ENCODE measurements at places on chromosomes 16 and 17.

GRCh38 chr17:73297934-73298861, 13.6 kb downstream of the CDC42EP4 start:
- peak overlapping the region; percentile 55 for H3K27ac ChIP-seq
- no peaks in the 10 kb centered on the region for H3K27me3 ChIP-seq
- H3K4me1 ChIP-seq: peaks cover 83% of the 10 kb centered on the region
- no peak for DNase-seq
- no peaks in the 10 kb centered on the region for H3K36me3 ChIP-seq

GRCh38 chr17:72850410-72851118, 241.9 kb downstream of the SLC39A11 start:
- DNase-seq: no peak
- H3K4me1 ChIP-seq: no peaks in the 10 kb centered on the region
- no peak overlapping the region for H3K4me3 ChIP-seq
- no peak overlapping the region for H3K27ac ChIP-seq
- H3K36me3 ChIP-seq: peaks cover 7% of the 10 kb centered on the region

DNA sequence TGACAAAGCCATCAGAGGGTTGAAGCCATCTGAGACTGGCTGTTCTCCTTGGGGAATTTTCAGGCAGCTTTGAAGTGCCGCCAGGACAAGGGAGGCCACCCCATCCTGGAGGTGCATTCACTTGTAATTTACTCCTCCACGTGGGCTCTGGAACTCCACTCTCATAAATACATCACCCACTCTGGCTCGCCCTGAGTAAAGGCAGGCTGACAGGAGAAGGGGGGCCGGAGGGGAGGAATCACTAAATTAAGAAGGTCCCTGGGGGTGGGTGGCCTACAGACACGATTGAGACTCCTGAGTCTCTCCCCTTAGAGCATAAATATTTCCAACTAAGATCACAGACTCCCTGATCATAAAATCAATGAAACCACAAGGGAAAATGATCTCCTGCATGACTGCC, 56.3 kb upstream of the HNF1B start:
- DNase-seq: no peak
- no peaks in the 10 kb centered on the region for H3K27me3 ChIP-seq
- no peak overlapping the region for H3K27ac ChIP-seq
- H3K4me1 ChIP-seq: no peaks in the 10 kb centered on the region
- no peaks in the 10 kb centered on the region for H3K36me3 ChIP-seq
- H3K4me3 ChIP-seq: no peak overlapping the region

GRCh38 chr17:17532991-17533390, 36.8 kb upstream of the RASD1 start:
- H3K27me3 ChIP-seq: no peaks in the 10 kb centered on the region
- H3K4me1 ChIP-seq: no peaks in the 10 kb centered on the region
- H3K27ac ChIP-seq: no peak overlapping the region
- H3K4me3 ChIP-seq: no peak overlapping the region
- no peak for DNase-seq

- peaks cover 68% of the 10 kb centered on the region for H3K36me3 ChIP-seq
- H3K27ac ChIP-seq: no peak overlapping the region
- H3K4me1 ChIP-seq: peaks cover 11% of the 10 kb centered on the region
- H3K4me3 ChIP-seq: no peak overlapping the region
- DNase-seq: no peak
Measured at GRCh38 chr16:4886151-4886550, 38.9 kb downstream of the UBN1 start.

DNA sequence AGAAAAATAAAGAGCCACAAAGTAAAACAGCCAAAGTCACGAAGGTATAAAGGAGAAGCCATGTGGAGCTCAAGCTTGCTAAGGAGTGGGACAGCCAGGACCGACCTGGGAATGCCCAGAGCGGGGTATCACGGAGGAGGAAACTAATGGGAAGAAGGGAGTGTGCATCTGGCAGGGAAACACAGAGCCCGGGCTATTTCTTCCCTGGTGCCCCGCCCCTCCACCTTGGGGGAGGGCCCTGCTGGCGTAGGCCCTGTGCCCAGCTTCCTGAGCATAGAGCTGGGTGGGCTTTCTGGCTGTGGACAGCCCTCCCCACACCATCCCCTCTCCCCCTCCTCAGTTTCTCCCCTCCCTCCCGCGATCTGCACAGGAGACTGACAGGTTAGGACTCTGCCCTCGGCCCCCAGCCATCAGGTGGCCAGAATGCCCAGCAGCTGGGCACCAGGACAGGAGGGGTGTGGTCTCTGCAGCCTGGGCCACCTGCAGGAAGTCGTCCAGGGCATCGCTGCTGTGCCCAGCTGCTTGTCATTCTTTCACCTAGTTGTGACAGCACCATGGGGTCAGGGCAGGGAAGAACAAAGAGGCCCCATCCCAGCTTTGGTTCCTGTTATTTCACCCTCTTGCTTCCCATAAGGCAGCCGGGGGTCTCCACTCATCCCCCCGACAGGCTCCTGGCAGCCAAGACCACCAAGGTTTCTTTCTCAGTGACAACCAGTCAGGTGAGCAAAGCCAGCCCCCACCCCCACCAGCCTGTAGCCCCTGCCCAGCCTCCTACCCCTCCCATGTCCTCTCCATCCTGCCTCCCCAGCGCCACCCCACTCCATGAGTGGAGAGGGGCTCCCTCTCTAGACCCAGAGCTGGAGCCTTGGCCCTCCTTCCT, 7.1 kb upstream of the DCAF7 start:
- H3K27me3 ChIP-seq: no peaks in the 10 kb centered on the region
- DNase-seq: no peak
- peaks cover 6% of the 10 kb centered on the region for H3K4me1 ChIP-seq

- DNase-seq: no peak
- H3K4me1 ChIP-seq: no peaks in the 10 kb centered on the region
- H3K4me3 ChIP-seq: no peak overlapping the region
- H3K36me3 ChIP-seq: no peaks in the 10 kb centered on the region
- no peaks in the 10 kb centered on the region for H3K27me3 ChIP-seq
Measured at GRCh38 chr17:34015253-34015652, 239.8 kb upstream of the CCL2 start.

GRCh38 chr17:65627891-65628643, 66.6 kb upstream of the AXIN2 start:
- peaks cover 20% of the 10 kb centered on the region for H3K4me1 ChIP-seq
- no peak for DNase-seq
- no peaks in the 10 kb centered on the region for H3K27me3 ChIP-seq
- H3K27ac ChIP-seq: peak overlapping the region; percentile 66

GRCh38 chr17:79007504-79008381, 1.8 kb downstream of the CANT1 start:
- H3K36me3 ChIP-seq: peaks cover 8% of the 10 kb centered on the region
- H3K4me3 ChIP-seq: peak overlapping the region; percentile 87
- H3K27me3 ChIP-seq: no peaks in the 10 kb centered on the region
- H3K27ac ChIP-seq: no peak overlapping the region

DNA sequence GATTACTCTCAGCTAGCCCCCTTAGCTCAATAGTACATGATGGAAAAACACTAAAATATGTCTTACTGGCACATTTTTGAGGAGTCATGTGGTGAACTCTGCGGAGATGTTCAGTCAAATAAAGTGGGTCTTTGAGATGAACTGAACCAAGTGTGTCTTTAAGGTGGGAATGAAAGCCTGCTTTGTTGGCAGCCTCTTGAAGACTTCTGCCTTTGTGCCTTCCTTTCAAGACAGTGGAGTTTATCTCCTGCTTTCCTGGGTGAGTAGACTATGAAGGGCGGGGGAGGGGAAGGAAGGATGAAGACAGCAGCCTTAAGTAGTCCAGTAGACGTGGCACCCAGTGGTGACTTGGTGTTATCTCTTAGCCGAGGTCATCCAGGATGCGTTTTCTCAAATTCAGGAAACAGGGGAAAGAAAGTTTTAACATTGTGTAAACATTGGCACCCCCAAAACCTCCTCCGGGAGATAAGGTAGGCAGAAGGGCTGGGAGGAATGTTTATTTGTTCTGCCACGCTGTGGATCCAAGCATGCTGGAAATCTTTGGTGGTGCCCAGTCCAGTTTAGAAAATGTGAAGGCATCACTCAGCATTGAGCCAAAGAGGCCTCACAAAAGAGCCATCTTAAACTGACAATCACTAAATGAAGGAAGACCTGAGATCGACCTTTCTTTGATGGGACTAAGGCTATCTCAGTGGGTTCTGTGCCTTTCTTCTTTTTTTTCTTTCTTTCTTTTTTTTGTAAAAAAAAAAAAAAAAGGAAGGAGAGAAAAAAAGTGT, 220.6 kb downstream of the FTO start:
- no peak for DNase-seq
- H3K27me3 ChIP-seq: no peaks in the 10 kb centered on the region
- no peaks in the 10 kb centered on the region for H3K4me1 ChIP-seq

- H3K36me3 ChIP-seq: no peaks in the 10 kb centered on the region
- peak overlapping the region; percentile 93 for H3K27ac ChIP-seq
- no peak for DNase-seq
Measured at GRCh38 chr17:78341559-78342448, 18.1 kb downstream of the SOCS3 start.

- no peaks in the 10 kb centered on the region for H3K36me3 ChIP-seq
- DNase-seq: no peak
- H3K27me3 ChIP-seq: no peaks in the 10 kb centered on the region
- no peaks in the 10 kb centered on the region for H3K4me1 ChIP-seq
- H3K4me3 ChIP-seq: no peak overlapping the region
Measured at GRCh38 chr16:65663774-65664173, 541.9 kb upstream of the CDH11 start.

GRCh38 chr16:70634861-70635260, 11.5 kb upstream of the IL34 start:
- H3K4me1 ChIP-seq: peaks cover 4% of the 10 kb centered on the region
- H3K27me3 ChIP-seq: no peaks in the 10 kb centered on the region
- DNase-seq: no peak
- no peaks in the 10 kb centered on the region for H3K36me3 ChIP-seq

- no peak for DNase-seq
- no peak overlapping the region for H3K4me3 ChIP-seq
- peaks cover 89% of the 10 kb centered on the region for H3K36me3 ChIP-seq
- peaks cover 14% of the 10 kb centered on the region for H3K4me1 ChIP-seq
- no peaks in the 10 kb centered on the region for H3K27me3 ChIP-seq
Measured at GRCh38 chr16:23491490-23492391, 18.6 kb downstream of the GGA2 start.

All from esophagus muscularis mucosa (tissue), 4 donors.